AG20443 (cell line): ENCODE measurements at places on chromosomes 1 and 21.

DNA sequence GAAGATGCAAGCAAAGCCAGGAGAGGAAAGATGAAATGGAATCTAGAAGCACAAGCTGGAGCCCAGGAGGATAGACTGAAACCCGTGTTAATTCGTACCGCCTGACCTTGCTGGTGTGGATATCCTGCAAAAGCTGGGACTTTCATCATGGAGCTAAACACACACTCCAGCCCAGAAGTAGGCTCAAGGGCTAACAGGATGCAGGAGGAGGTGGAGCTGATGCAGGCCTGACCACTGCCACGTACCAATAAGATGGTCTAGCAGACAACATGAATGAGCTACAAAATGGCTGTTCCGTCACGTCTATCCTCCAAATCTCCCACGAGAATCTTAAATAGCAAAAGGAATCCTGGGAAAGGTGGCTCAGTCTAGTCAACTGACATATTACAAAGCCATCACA, 270.3 kb downstream of the SDCCAG8 start:
- no peak for DNase-seq

DNA sequence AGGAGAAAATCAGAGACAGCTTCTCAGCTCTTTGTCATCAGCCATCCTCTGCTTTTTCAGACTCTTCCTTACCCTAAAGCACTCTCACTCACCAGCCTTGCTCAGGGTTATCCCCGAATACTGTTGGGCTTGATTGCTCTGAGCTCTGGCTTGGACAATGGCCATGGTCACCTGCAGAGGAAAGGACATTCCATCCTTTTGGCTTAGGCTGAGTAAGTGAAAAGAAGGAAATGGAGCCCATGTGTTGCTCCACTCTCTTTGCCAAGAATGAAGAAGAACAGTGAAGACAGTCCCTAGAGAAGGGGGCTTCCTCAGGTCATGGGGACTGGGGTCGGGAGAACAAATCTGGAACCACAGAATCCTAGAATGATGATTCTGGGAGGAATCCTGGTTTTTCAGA, 2.3 kb downstream of the MTMR11 start:
- DNase-seq, result no peak

DNA sequence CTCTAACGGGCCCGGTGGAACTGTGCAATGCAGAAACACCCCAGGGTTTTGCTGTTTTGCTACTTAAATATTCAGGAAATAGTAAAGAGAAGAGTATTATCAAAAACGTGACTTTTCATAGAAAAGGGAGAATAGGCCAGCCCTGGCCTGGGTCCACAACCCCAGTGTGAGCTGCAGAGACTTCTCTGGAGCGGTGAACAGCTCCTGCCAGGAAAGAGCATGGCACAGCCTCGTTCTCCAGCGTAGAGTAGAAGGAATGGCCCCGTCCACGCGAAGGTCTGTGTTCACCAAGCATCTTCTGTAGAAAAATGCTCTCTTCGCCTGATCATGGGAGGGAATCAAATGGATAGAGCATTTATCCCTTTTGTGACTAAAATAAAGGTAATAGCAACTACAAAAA, 51.4 kb downstream of the PDE9A start:
- DNase-seq, result no peak

DNA sequence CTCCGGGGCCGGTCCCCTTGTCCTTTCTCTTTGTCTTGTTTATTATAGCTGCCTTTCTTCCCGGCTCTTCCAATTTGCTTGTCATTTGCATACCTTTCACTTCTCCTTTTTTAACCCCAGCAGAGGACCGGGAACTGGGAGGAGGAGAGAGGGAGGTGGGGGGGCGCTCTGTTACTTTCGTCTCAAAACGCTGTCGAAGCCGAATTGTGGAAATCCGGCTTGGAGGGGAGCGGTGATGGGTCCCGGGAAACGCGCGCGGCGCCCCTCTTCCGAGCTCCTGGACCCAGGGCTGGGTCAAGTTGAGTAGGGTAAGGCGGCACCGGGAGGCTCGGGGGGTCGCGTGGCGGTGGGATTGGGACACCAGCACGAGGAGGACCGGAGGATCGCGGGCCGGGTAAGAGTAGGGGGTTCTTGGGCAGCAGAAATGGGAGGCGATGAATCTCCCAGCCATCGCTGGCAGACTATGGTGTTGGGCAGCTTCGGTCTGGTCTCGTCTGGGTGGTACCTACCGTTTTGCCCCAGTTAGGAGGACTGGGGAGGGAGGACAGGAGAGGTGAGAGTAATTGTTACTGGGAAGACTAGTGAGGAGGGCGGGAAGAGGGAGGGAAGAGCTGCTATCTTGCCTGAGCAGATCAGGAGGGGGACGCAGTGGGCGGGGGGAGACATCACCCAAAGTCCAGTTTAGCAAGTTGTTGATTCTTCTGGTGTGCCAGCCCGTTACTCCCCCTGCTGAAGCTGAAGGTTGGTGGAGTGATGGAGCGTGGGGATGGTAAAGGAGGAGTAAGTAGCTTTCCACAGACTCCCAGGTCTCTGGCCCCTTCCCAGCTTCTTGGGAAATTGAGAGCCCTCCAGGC, 1.5 kb downstream of the PROX1 start:
- DNase-seq, result no peak
